Right ventricle myocardium inferior (tissue), 1 donor: ENCODE measurements at places on chromosomes 2 and 18.

GRCh38 chr2:224820283-224820991 is 104.3 kb upstream of the CCDC195 start:
- DNase-seq, result no peak

- DNase-seq, result no peak
These were observed 1073.3 kb upstream of the CDH2 start for GRCh38 chr18:29250259-29250658.

- DNase-seq, result no peak
These were observed 73.0 kb upstream of the KCTD1 start for GRCh38 chr18:26621161-26622026.

GRCh38 chr18:79583984-79584401 is 95.6 kb upstream of the CTDP1 start:
- no peak for DNase-seq

DNA sequence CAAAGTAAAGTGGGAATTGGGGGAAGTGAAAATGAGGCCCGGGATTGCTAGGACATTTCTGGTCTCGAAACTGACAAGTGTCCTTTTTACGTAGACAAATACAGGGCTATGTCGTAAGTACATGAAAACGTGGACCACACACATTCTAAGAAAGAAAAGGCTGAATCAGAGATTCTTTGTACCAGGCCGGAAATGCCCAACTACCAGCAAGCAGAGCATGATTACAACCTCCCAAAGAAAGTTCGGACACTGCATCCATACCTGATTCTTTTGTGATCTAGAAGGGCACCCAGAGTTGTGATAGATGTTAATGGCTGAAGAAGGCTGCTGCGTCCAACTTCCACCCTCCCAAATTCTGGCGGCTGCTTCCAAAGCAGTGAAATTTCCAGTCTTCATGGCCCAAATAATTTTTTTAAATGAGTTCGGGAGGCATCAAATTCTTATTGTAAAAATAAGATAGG is 1.7 kb downstream of the RBMS1 start:
- DNase-seq, result no peak
